Adipose tissue (tissue), 3 donors: ENCODE measurements at places on chromosomes 2 and 18. TPM values are rescaled to one million over a fixed set of nuclear protein-coding genes. Genes with fewer than 3 reads are reported as not detected.

The ASPRV1 gene
- 0.40 TPM for polyA plus RNA-seq

The RIT2 gene
- polyA plus RNA-seq: not detected

The SH3RF3 gene
- polyA plus RNA-seq: 6.5 TPM

The NEU2 gene
- polyA plus RNA-seq: not detected

The CRYGC gene
- not detected for polyA plus RNA-seq

The RUFY4 gene
- 0.07 TPM for polyA plus RNA-seq

The R3HDM1 gene
- 10.3 TPM for polyA plus RNA-seq

The NOL4 gene
- not detected for polyA plus RNA-seq

The MERTK gene
- polyA plus RNA-seq: 5.3 TPM

The DPYSL5 gene
- polyA plus RNA-seq: 0.01 TPM

The RFTN2 gene
- 0.90 TPM for polyA plus RNA-seq

The SPP2 gene
- polyA plus RNA-seq: not detected

The TNFAIP6 gene
- polyA plus RNA-seq: 110 TPM

The FBXO15 gene
- not detected for polyA plus RNA-seq

The SERTAD2 gene
- 3.9 TPM for polyA plus RNA-seq

The ANKRD62 gene
- polyA plus RNA-seq: 0.18 TPM

The CXCR4 gene
- 8.1 TPM for polyA plus RNA-seq
